ENCODE measurements at places on chromosomes 13 and 19. TPM values are rescaled to one million over a fixed set of nuclear protein-coding genes. Genes with fewer than 3 reads are reported as not detected.

The FFAR1 gene
- total RNA-seq = not detected

The KLK4 gene
- total RNA-seq = not detected

The CGB3 gene
- not detected for total RNA-seq

The LATS2 gene
- 29.1 TPM for total RNA-seq

Measured in cardiac ventricle fibroblast (primary cell).